ENCODE measurements at places on chromosomes 4 and X.

DNA sequence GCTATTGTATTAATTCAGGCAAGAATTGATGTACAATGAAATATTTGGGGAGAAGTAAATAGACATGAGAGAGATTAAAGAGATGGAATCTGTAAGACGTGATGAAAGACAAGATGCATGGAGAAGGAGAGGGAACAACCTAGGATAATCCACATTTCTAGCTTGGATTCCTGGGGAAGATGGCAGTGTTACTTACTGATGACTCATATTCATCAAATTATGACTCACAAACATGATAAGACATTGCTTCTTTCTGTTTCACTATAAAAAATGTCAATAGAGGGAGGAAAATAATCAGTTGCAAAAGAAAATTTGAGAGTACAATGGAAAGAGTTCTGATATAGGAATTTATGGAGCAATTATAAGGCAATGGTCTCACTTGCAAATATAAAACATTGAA, 104.1 kb upstream of the BMP3 start:
- DNase-seq = no peak

DNA sequence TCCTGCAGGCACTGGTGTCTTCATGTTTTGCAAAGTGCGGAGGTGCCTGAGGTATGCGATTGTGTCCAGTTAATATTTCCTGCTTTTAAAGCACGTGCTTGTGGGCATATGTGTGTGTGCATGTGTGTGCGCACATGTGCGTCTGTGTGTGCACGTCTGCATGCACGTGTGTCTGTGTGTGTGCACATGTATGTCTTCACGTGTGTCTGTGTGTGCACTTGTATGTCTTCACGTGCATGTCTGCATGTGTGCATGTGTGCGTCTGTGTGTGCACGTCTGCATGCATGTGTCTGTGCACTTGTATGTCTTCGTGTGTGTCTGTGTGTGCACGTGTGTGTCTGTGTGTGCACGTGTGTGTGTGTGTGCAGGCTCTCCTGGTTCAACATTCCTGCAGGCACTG, 49.5 kb downstream of the SHOX start:
- no peak for DNase-seq

DNA sequence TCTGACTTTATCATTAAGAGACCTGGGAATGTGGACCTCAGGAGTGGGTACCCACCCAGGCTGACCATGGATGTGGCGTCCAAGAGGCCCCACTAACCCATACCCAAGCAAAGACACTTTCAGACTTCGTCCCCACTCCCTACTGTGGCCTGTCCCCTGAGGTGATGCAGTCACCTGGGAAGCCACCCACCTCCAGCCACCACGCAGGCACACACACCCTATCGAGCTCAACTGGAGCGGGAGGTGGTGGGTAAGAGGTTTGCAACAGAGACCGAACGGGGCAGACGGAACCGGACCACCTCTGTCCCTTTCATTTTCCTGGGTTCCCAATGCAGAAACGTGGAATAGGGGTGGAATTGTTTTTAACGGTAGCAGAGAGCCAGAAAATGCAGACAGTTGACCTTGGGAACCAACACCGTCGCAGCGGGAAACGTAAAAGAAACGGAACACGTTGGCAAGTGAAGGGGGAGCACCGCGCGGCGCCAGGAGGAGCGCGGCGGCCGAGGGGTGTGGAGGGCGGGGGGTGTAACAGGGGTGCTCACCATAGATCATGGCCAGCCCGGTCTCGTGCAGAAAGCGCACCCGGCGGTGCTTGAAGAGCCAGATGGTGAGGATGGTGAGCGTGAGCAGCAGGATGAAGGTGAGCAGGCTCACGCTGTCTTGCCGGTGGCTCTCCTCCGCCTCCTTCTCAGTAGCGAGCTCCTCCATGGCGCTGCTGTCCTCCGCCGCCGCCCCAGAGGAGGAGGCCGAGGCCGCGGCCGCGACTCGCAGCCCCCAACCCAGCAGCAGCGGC, 559 bp downstream of the SLC9A7 start:
- DNase-seq = peak; percentile 35

- no peak for DNase-seq
Observed at GRCh38 chr4:155532373-155533085, 134.1 kb upstream of the GUCY1A1 start.

GRCh38 chr4:119955256-119955655, 111.4 kb downstream of the MAD2L1 start:
- DNase-seq = no peak

- no peak for DNase-seq
Observed at GRCh38 chrX:16867947-16868346, 2.2 kb downstream of the RBBP7 start.

- no peak for DNase-seq
Observed at GRCh38 chrX:14832151-14832550, 40.7 kb downstream of the FANCB start.

DNA sequence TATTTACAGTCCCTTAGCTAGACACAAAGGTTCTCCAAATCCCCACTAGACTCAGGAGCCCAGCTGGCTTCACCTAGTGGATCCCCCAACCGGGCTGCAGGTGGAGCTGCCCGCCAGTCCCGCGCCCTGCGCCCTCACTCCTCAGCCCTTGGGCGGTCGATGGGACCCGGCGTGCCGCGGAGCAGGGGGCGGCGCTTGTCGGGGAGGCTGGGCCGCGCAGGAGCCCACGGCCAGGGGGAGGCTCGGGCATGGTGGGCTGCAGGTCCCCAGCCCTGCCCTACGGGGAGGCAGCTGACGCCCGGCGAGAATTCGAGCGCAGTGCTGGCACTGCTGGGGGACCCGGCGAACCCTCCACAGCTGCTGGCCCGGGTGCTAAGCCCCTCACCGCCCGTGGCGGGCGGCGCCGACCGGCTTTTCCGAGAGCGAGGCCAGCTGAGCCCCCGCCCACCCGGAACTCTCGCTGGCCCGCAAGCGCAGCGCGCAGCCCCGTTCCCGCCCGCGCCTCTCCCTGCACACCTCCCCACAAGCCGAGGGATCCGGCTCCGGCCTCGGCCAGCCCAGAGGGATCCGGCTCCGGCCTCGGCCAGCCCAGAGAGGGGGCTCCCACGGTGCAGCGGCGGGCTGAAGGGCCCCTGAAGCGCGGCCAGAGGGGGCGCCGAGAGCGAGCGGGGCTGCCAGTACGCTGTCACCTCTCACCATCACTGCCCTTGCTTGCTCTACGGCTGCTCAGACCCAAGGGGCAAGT, 39.4 kb downstream of the WFS1 start:
- DNase-seq = peak; percentile 17

DNA sequence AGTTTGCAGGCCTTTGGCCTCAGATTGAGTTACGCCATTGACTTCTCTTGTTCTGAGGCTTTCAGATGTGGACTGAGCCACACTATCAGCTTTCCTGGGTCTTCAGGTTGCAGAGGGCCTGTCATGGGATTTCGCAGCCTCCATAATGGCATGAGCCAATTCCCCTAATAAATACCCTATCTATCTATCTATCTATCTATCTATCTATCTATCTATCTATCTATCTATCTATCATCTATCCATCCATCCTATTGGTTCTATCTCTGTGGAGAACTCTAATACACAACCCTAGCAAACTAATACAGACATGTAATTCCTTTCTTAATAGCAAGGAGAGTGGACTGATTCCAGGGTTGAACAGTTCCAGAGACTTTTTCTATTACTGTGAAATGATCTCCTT, 9.5 kb upstream of the STIM2 start:
- DNase-seq = no peak

DNA sequence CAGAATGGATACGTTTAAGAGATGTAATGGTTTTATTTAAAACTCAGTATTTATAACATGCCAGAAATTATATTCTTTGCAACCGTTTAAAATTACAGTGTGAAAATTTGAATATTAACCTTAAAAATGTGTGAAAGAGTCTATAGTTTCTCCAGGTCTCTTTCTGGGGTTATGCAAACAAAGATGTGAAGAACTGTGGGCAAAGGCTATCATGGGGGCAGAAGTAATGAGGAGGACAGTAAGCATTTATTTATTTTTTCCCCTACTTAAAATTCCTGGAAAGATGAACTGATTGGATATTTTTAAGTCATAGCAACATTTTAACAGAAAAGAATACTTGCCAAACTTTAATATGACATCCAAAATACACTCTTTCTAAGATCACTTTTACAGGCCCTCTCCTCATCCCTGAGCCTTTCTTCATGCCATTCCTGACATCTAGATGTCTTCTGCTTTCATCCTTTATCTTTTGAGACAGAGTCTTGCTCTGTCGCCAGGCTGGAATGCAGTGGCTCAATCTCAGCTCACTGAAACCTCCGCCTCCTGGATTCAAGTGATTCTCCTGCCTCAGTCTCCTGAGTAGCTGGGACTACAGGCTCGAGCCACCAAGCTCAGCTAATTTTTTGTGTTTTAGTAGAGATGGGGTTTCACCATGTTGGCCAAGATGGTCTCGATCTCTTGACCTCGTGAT, 46.1 kb downstream of the TMEM131L start:
- DNase-seq = no peak

- peak; percentile 62 for DNase-seq
Observed at GRCh38 chrX:47637546-47638195, 7.9 kb upstream of the CFP start.

DNA sequence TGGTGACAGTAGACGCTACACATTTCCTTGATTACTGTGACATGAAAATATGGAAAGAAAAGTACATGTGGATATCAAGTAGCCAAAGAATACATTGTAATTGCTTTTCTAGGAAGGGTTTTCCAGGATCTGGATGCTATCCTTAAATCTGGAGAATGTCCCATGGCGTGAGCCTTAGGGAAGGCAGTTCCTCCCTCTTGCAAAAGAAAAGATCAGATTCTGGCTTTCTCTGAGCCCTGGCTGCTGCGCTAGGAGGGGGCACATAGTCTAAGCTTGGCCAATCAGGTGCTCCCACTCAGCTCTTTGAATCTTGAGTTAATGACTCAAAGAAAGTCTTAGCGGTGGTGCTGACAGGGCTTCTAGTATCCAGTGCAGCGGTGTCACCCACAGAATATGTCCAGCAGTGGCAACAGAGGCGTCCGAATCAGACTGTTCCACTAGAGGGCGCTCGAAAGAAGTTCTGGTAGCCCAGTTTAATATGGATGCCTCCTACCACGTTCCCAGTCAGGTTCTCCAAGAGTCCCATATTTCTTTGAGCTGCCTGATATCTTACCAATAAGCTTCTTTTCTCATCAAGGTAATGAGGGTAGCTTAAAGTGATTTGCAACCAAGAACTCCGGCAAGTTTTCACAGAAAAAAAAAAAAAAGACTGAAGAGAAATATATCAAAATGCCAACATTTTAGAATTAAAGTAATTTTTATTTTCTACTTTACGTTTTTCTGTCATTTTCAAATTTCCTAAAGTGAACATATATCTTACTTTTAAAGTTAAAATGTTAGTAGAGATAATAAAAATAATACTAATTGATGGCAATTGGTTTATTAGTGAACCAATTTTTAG, 213.4 kb upstream of the S100G start:
- DNase-seq = peak; percentile 76

- no peak for DNase-seq
Observed at GRCh38 chr4:188613976-188614375, 474.7 kb downstream of the TRIML1 start.

DNA sequence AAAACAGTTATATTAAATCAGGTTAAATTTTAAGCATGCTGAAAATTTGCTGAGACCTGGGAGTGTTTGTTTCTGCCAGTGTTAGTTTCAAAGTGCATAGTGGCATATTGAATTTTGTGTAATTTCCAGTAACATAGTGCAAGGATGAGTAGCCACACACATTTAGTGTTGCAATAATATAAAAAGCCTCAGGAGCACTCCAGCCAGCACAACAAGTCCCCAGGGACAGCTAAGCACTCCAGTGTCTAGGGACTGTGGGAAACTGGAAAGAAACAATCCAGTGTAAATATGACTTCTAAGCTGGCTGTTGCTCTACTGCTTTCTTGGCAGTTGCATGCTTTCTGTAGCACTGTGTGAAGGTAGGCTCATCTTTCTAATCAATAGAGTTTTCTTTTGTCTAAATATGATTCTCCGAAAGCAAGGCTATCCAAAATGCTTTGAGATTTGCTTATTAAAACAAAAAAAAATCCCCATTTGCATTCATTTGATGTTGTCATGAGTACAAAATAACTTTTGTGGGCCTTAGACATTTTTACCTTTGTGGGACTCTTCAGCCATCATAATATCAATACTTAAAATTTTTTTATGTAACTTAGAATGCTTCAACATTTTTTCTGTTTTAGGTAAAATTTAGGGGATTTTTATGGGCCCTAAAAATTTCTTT, 24.2 kb upstream of the CXCL2 start:
- DNase-seq = no peak

DNA sequence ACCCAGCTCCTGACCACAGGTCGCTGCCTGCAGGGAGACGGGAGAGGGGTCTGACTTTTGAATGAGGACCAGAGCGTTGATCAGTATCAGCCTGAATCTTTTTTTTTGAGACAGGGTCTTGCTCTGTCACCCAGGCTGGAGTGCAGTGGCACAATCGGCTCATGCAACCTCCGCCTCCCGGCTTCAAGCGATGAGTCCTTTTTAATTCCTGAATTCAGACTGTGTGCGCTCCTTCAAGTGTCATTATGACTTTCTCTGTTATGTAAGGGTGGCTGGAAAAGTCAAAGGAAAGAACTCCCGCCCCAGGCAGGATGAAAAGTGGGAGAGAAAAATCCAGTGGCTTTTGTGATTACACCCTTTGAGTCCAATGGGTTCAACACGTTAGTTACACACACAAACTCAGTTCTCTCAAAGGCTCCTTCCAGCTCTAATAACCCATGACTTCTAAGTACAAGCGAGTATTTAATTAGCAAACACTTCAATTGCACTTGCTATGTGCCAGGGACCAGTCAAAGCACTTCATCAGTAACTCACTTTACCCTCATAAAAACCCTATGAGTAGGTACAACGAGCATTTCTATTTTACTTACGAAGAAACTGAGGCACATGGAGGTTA, 44.4 kb downstream of the PDHA1 start:
- DNase-seq = no peak

GRCh38 chr4:721261-722168, 15.9 kb downstream of the PCGF3 start:
- DNase-seq = no peak

- peak; percentile 25 for DNase-seq
Observed at GRCh38 chr4:7863911-7864681, 75.6 kb downstream of the AFAP1 start.

DNA sequence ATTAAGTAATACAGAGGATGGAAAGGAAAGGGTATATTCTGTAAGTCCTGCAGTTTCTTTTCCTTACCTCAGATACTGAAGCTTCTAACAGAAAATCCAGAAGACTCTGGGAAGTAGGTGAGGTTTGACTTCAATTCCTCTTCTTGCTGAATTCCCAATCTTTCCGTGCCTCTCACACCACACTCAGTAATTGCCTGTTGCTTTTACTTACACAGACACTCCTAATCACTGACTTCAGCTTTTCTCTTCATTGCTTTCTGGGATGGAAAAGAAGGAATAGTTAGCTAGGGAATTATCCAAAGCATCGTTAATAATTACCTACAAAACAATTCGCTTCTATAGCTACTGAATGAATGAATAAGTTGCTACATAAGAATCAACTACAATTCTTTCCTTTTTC, 163.6 kb downstream of the FBXO8 start:
- DNase-seq = no peak
